Stimulated activated CD4-positive, alpha-beta T cell treated with anti-CD3 and anti-CD28 coated beads, Interleukin-4, amount 100 ng/mL, for 1 hour (primary cell): ENCODE measurements at places on chromosomes 1 and 21.

- no peak for DNase-seq
Measured at GRCh38 chr1:1259540-1259939, 13.0 kb upstream of the C1QTNF12 start.

DNA sequence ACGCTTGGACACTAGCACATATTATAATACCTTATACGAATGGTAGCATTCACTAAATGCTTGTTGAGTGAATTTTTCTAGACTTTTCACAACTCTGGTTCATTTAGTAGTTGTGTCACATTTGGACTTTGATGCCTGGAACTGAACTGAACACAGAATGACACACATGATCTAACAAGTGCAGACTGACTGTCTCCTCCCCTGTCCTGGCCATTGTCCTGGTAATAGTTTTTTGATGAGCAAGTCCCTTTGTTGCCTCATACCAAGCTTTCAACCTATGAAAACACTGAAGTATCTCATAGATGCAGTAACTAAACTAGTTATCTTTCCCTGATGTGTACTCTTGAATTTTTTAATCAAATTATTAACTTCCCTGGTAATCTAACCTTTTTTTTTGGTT lies 66.4 kb downstream of the LRRC8D start:
- no peak for DNase-seq

- DNase-seq: no peak
Measured at GRCh38 chr1:235485558-235485957, 18.7 kb downstream of the B3GALNT2 start.

DNA sequence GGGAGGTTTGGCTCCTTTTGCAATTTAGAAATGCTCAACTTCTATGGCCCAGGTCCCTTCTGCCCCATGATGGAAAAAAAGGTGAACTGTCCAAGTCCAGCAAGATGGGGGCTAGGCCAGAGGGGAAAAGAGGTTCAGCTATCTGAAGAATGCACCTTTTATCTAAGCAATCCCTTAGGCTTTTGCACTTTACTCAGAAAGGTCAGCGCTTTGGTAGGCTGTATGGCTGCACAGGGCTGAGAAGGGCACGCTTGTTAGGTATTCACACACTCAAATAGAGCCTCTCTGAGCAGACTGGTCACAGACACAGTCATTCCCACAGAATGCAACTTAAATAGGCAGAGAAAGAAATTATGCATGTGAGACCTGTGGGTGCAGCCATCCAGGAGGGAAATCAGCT lies 31.0 kb downstream of the KANK4 start:
- DNase-seq: no peak

DNA sequence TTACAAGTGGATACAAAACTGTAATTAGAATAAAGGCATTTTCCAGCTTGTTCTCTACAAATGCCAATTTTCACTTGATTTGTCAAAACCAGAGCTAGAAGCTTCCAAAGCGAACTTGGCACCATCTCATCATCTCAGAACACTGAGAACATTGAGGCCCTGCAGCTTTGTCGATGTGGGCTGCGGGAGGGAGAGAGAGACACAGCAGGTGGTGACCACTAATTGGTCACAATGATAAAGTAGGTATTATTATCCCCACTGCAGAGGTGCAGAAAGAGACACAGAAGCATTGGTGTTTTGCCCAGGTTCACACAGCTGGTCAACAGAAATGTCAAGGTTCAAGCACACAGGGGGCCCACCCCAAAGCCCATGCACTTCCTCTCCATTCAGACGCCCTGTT lies 72.2 kb upstream of the KRTAP19-8 start:
- DNase-seq: no peak

DNA sequence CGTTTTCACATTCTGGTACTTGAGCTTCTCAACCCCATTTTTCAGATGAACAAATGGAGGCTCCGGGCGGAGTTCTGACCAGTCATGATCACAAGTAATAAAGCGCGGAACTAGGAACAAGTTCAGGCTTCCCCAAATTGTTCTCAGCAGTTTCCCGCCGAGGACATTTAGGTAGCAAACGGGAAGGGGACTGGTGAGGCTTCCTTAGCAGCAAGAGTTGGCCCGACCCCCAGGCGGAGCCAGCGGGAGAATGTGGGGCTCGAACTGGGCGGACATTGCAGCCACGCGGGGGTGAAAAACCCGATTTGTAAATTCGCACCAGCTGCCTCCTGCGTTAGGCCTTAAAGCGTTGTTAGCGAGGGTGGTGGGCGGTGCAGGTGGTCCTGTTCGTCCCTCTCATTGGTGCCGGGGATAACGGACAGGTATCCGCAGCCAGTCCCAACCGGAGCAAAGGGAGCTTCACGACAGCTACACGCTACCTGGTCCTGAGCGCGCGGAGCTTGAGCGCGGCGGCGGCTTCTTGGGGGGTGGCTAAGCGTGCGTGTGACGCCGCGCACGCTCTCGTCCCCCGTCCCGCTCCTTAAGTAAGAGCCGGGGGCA lies 15.3 kb downstream of the SEMA6C start:
- DNase-seq: peak; percentile 83

GRCh38 chr1:8217011-8217711 lies 100.8 kb upstream of the SLC45A1 start:
- peak; percentile 25 for DNase-seq

DNA sequence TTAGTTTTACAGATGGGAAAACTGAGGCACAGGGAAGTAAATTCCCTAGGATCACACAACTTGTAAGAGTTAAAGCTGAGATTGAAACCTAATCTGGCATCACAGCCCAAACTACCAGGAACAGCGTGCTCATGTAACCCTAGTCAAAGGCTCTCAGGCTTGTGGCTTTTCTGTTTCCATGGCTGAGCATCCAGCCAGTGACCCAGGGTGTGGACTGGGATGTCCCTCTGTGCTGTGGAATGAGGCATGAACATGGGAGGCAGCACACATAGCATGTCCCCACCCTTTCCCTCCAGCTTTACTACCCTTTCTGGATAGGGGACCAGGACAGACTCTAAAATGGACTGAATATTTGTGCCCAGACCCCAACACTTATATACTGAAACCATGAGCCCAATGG lies 35.1 kb upstream of the RGS16 start:
- no peak for DNase-seq

- DNase-seq: peak; percentile 5
Measured at GRCh38 chr21:14737922-14738321, 191.8 kb upstream of the SAMSN1 start.

- no peak for DNase-seq
Measured at GRCh38 chr1:207421078-207421477, 33.0 kb upstream of the CR2 start.

GRCh38 chr1:33314416-33314815 lies 6.5 kb downstream of the A3GALT2 start:
- DNase-seq: no peak

DNA sequence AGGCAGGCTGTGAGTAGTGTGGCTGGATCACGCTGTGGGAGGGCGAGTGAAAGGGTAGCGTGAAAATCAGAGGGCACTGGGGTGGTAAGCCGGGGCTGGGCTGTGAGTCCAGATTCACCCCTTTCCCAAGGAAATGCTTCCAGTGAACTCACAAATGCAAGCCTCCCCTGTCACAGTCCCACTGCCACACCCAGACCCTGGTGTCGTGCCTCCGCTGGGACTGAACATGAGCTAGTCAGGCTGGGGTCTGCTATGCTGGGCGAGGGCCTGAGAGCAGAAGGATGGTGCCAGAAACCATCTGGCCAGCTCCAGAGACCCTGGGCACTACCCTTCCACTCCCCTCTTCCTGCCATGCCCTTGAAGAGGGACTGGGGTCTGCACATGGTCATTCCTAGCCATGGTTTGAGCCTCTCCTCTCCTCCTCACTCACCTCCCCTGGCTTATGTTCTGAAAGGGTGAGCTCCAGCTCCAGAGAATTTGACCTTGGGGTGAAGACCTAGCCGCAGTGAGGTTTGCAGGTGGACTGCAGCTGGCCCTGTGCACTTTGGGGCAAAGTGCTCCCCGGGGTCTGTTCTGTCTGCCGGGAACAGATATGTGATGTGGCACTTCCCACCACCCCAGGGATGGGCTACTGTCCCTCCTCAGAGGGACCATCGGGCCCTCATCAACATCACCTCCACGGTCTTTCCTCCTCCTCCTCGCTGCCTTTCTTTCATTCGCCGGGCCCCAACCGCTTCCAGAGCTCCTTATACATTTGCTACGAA lies 365.6 kb downstream of the RPS6KC1 start:
- no peak for DNase-seq

DNA sequence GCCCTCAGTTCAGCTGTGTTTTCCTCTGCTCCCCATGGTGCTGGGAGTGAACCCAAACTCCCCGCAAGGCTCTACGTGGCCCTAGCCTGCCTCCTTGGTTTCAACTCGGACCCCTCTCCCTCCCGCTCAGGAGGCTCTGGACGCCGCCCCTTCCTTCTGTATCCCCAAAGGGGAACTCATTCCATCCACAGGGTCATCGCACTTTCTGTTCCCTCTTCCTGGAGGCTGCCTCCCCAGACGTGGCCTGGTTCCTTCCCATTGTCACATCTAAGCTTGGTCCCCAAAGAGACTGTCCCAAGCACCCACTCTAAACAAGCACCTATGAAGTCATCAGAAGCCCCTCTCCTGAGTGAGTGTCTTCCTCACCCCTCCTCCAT lies 10.9 kb downstream of the KCNAB2 start:
- DNase-seq: no peak

DNA sequence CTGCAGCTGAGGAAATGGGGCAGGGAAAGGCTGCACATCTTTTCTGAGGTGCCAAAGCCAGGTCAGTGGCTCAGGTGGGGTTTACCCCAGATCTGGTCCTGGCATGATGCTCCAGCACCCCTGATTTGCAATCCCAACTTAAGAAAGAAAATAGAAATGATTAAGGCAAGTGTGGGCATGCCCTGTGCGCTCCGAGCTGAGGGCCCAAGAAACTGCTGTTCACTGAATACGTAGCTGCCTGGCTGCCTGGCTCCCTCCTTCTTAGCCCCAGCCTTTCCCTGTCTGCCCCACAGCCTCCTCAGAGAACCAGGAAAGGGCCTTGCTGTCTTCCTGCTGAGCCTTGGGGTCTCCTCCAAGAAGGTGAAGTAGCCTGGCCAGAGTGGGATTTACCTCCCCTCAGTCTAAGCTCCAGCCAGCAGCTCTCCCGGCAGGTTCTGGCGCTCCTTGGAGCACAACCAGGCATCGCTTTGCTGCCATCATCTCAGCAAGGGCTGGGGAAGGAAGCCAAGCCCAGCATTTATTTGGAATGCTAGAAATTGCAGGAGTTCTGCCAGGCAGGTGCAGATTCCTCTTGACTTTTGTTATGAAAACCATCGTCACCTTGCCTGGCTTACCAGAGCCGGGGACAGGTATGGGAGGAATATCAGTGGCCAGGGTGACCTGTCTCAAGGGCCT lies 51.3 kb upstream of the SELENON start:
- no peak for DNase-seq

DNA sequence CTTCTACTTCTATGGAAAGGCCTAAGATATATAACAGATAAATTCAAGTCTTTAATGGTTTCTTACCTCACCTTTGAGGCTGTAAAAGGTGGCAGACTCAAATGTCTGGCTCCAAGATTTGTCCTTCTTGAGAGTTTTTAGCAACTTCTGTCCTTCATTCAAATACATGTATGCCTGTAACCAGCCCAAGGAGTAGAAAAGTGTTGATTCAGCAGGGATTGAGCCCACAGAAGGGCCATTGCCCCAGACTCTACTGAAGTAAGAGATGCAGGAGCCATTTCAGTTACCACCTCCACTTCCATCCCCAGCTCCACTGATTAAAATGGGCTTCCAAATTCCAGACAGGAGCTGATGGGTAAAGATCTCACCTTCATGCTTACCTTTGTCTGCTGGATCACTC lies 80.0 kb downstream of the ADCY10 start:
- no peak for DNase-seq

GRCh38 chr21:42716074-42716473 lies 62.7 kb downstream of the PDE9A start:
- no peak for DNase-seq

DNA sequence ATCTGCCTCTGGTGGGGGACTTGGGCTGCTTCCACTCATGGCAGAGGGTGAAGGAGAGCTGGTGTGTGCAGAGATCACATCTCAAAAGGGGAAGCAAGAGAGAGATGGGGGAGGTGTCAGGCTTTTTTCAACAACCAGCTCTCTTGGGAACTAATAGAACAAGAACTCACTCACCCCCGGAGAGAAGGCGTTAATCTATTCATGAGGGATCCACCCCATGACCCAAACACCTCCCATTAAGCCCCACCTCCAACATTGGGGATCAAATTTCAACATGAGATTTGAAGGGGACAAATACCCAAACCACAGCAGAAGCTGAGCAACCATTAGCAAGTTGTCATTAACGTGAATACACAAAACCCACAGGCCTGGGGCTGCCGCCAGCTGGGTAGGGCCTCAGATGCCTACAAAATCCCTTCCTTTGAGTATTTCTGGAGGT lies 12.0 kb upstream of the VWA5B1 start:
- no peak for DNase-seq
